ENCODE measurements at places on chromosomes 2 and 18.

GRCh38 chr18:10860928-10861327 is 288.4 kb downstream of the PIEZO2 start:
- DNase-seq = no peak

- DNase-seq = no peak
These were observed 411.0 kb upstream of the ACVR2A start for GRCh38 chr2:147433822-147434221.

- no peak for DNase-seq
These were observed 32.5 kb downstream of the CMPK2 start for GRCh38 chr2:6833300-6833604.

DNA sequence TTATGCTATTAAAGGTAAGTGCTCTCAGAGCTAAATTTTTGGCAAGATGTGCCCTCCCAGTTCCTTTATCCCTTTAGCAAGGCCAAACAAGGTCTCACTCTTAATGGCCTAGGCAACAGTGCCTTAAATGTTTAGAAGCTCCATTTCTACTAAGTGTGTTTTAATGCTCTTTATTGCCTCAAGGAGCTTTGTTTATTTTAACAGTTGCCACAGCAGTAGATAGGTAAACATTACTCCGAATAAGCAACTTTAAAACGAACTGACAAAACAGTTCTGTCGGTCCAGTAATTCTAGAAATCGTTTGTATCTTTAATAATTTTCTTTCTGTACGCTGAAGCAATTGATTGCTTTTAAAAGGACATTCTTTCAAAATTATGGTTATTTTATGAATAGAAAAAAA is 74.5 kb downstream of the PIEZO2 start:
- no peak for DNase-seq

DNA sequence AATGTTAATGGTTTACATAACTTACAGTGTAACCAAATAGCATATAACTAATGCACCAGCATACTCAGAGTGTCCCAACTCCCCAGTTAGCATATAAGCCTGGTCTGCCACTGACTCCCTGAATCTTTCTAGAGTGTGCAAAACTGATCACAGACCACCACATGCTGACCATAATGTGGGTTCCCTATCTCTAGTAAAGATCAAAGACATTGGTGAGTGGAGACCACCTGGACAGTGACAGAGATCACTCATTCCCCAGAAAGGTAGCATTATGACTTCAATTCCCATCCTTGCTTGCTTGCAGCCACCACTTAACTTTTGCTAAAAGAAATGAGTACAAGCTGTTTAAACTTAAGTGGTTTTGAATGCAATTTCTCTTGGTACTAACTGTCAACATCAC is 39.0 kb downstream of the KANSL1L start:
- no peak for DNase-seq

DNA sequence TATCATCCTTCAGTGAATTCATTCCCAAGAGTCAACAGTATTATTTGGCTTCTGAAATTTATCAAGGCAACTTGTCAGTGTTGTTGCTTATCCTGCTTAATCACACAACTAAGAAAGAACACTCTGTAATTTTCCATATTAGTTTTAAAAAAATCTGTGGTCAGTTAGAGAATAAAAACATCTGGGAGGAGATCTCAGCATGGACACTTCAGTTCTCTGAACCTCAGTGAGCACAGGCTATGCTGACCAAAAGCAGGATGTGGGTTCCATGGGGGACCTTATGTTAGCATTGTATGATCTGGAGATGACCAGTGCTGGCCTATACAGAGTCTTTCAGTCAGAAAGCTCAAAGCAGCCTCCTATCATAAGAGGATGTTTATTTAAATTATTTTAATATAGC is 79.1 kb upstream of the KLHL14 start:
- no peak for DNase-seq

DNA sequence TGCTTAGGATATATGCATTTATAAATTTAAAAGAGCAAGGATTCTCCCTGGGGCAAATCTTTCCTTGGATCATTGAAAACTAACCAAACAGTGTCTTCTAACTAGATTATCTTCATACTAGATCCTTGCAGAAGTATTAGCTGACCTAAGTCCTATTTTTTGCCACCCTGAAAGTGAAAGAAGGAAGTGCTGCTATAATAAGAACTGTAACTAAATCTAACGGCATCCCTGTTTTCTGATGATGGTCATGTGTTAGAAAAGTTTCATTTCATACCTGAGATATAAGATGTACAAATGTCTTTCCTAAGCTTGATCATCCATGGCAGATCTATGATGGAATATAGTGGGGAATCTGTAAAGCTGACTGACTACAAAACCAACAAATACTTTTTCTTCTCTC is 102.7 kb downstream of the MAP2 start:
- no peak for DNase-seq

- no peak for DNase-seq
These were observed 1980.4 kb downstream of the SUCLG1 start for GRCh38 chr2:82478641-82479040.

DNA sequence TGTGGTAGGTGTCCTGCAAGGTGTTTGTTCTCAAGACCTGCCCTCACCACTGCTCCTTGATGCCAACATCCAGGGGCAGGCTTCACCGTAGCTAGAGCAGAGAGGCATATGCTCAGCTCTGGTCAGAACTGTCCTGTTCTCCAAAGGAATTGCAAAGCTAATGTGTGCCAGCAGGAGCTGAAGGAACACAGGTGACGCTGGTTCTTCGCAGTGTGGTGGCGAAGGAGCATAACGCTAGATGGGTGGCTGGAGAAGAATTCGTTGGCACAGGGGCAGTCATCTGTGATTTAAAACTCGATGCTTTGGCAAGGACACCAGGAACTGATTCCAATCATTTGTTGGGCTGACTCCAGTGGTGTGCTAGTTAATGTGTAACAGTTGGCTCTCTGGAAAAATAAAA is 11.4 kb upstream of the PER2 start:
- no peak for DNase-seq
